GM12878 (cell line): ENCODE measurements at places on chromosomes 1 and 21.

- no peak overlapping the region for H3K27ac ChIP-seq
- no peaks in the 10 kb centered on the region for H3K36me3 ChIP-seq
- DNase-seq = no peak
- H3K4me3 ChIP-seq = no peak overlapping the region
Observed at GRCh38 chr1:87279966-87280535, 48.6 kb upstream of the LMO4 start.

DNA sequence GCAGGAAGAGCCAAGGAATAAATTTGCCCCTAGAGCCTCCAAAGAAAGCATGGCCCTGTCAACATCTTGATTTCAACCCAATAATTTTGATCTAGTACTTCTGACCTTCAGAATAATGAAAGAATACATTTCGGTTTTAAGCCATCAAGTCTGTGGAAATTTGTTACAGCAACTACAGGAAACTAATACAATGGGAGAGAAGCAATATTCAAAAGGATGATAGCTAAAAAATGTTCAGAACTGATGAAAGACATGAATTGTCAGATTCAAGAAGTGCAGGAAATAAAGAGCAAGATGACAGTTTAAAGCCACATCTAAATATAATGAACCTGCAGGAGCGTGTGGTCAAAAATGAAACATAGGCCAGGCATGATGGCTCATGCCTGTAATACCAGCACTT lies 24.8 kb upstream of the IFFO2 start:
- H3K36me3 ChIP-seq = no peaks in the 10 kb centered on the region
- H3K4me3 ChIP-seq = no peak overlapping the region
- no peaks in the 10 kb centered on the region for H3K4me1 ChIP-seq
- no peaks in the 10 kb centered on the region; the same call in 1 of the 2 replicates for H3K27me3 ChIP-seq
- no peak for DNase-seq

GRCh38 chr1:112537456-112537855 lies 28.7 kb downstream of the WNT2B start:
- H3K27ac ChIP-seq = no peak overlapping the region
- H3K4me1 ChIP-seq = no peaks in the 10 kb centered on the region
- H3K27me3 ChIP-seq = no peaks in the 10 kb centered on the region
- no peaks in the 10 kb centered on the region for H3K36me3 ChIP-seq
- DNase-seq = no peak

- no peak overlapping the region for H3K4me3 ChIP-seq
- H3K27me3 ChIP-seq = no peaks in the 10 kb centered on the region
- H3K27ac ChIP-seq = no peak overlapping the region
- no peaks in the 10 kb centered on the region for H3K36me3 ChIP-seq
- H3K4me1 ChIP-seq = no peaks in the 10 kb centered on the region
Observed at GRCh38 chr1:206882555-206882954, 14.7 kb upstream of the IL24 start.

DNA sequence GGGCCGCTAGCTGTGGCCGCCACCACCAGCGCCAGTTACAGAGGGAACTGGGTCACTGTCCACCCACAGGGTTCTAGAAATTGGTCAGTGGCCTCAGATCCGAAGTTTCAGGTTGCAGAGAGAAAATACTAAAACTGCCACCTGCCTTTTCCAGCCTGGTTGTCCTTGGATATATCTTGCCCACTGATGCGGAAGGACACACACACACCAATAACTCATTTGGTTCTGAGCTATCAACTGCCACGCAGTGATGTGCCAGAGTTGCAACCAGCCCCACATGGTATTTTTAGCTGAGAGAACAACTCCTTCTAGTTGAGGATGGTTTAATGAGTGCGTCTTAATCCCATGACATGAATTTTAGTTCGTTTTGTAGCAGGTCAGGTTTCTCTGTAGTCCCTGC lies 68.1 kb downstream of the SH3BGR start:
- no peak overlapping the region for H3K4me3 ChIP-seq
- no peak overlapping the region for H3K27ac ChIP-seq
- DNase-seq = no peak
- H3K4me1 ChIP-seq = no peaks in the 10 kb centered on the region
- no peaks in the 10 kb centered on the region for H3K27me3 ChIP-seq

DNA sequence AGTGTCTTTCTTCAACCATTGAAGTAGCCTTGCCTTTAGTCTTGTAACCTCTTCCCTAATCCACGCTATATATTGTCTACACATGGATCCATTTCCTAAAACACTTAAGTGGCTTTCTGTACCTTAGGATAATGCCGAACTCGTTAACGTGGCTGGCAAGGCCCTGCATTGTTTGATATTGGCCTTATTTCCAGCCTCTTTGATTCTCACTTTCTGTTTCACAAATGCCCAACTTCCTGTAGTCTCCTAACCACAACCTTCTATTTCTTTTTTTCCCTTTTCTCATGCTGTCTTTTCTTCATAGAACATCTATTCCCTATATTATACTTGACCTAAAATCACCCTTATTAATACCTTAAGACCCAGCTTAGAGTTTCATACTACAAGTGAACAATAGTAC lies 536.0 kb downstream of the LMO4 start:
- H3K4me3 ChIP-seq = no peak overlapping the region
- H3K36me3 ChIP-seq = no peaks in the 10 kb centered on the region
- H3K27me3 ChIP-seq = no peaks in the 10 kb centered on the region
- H3K4me1 ChIP-seq = no peaks in the 10 kb centered on the region
- no peak overlapping the region for H3K27ac ChIP-seq

GRCh38 chr1:217029281-217030157 lies 306.3 kb upstream of the ESRRG start:
- H3K4me3 ChIP-seq = no peak overlapping the region
- no peak overlapping the region for H3K27ac ChIP-seq
- H3K4me1 ChIP-seq = peaks cover 5% of the 10 kb centered on the region; the same call in 1 of the 2 replicates
- no peaks in the 10 kb centered on the region for H3K36me3 ChIP-seq
- H3K27me3 ChIP-seq = no peaks in the 10 kb centered on the region

- no peaks in the 10 kb centered on the region for H3K36me3 ChIP-seq
- no peaks in the 10 kb centered on the region for H3K27me3 ChIP-seq
- H3K27ac ChIP-seq = no peak overlapping the region
- H3K4me3 ChIP-seq = no peak overlapping the region
- H3K4me1 ChIP-seq = no peaks in the 10 kb centered on the region
- DNase-seq = no peak
Observed at GRCh38 chr1:239897458-239897857, 194.2 kb upstream of the FMN2 start.

DNA sequence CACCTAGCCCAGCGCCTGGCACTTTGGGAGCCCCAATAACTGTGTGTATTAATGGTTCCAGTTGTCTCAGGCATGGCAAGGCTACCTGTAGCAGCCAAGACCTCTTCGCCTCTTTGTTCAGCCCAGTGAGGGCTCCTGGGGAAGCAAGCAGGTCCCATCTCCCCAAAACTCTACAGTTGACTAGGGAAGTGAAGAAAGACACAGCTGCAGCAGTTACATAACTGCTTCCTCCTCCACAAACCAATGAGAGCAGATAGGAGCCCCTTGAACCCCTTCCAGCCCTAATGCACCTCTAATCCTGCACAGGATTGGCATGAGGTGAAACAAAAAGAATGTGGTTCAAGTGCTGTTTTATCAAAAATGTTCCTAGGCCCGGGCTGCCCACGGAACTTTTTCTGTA lies 100.5 kb downstream of the SYF2 start:
- H3K27me3 ChIP-seq = 0 out of 2 replicates have a peak, but pooled peaks cover 2% of the 10 kb centered on the region
- H3K4me3 ChIP-seq = no peak overlapping the region
- H3K4me1 ChIP-seq = peaks cover 16% of the 10 kb centered on the region

DNA sequence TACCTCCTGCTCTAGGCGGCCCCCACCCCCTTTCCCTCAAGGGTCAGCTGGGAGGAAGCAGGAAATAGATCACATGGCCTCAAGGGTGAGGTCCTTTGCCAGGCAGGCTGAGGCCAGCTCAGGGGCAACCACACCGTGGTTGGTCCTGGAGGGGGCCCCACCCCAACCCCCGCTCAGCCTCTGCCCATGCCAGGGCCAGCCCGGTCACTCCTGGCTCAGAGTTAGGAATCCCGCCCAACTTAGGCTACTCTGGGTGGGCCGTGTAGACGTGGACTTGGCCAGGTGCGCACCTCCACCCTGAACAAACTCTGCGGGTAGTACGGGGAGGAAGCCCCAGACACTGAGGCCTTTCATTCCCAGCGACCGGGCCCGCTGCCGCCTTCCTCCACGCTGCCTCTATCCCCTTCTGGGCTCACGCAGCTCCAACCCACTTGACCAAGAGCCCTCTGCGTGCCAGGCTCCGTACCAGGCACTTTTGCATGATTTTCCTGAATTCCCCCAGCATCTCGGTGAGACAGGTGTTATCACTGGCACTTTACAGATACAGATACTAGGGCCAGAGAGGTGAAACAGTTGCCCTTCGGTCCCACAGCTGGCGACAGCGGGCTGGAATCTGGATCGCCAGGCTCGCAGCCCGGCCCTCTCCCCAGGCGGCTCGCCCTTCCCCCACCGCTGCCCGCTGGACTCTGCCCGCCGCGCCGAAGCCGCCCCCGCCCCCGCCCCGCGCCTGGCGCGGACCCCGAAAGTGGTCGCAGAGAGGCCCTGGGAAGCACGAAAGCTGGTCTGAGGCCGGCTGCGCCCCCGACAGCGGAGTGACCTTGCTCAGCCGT lies 769 bp downstream of the GALE start:
- peaks cover 13% of the 10 kb centered on the region for H3K36me3 ChIP-seq
- H3K27ac ChIP-seq = peak overlapping the region; percentile 70
- no peaks in the 10 kb centered on the region for H3K27me3 ChIP-seq
- no peak for DNase-seq
- H3K4me3 ChIP-seq = peak overlapping the region; percentile 80

DNA sequence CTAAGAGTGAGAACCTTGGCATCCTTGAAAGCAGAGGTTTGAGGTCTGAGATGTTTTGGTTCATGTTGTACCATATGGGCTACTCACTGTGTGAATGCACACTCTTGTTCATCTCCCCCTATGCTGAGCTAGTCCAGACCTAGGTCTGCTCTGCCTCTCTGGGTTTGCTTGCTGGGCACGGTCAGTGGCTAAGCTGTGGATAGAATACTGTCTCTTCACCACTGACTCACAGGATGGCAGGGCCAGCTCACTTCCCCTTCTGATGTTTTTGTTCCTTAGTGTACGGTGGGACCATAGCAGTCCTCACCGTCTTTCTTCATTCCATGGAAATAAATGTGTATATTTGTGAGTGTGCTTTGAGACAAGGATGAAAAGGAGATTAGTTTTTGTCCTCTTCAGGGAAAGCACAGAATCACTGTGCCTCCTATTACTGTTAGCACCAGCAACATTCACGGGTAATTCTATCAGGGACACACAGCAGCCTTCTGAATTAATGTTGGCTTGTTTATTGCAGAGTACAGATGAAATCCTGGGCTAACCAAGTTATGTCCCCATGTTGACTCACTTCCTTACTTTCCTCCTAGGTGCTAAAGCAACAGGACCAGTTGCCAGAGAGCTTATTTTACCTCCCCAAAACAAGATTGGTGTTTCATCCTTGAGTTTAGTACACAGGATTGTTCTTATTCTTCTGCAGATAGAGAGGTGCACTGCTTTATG lies 56.9 kb upstream of the IVNS1ABP start:
- no peak for DNase-seq
- H3K27me3 ChIP-seq = no peaks in the 10 kb centered on the region
- no peak overlapping the region for H3K4me3 ChIP-seq
- H3K36me3 ChIP-seq = no peaks in the 10 kb centered on the region
- H3K27ac ChIP-seq = no peak overlapping the region

GRCh38 chr1:245062741-245063305 lies 92.0 kb upstream of the KIF26B start:
- H3K27ac ChIP-seq = no peak overlapping the region
- H3K4me1 ChIP-seq = no peaks in the 10 kb centered on the region
- no peak for DNase-seq
- no peaks in the 10 kb centered on the region for H3K36me3 ChIP-seq

- DNase-seq = no peak
- no peak overlapping the region for H3K4me3 ChIP-seq
- 0 out of 2 replicates have a peak, but pooled peaks cover 2% of the 10 kb centered on the region for H3K27me3 ChIP-seq
- H3K36me3 ChIP-seq = no peaks in the 10 kb centered on the region
Observed at GRCh38 chr1:180534214-180534613, 24.6 kb upstream of the OVAAL start.

- no peaks in the 10 kb centered on the region for H3K27me3 ChIP-seq
- H3K27ac ChIP-seq = no peak overlapping the region
- no peaks in the 10 kb centered on the region for H3K4me1 ChIP-seq
- no peaks in the 10 kb centered on the region for H3K36me3 ChIP-seq
Observed at GRCh38 chr1:119743308-119743707, 25.4 kb downstream of the HMGCS2 start.

DNA sequence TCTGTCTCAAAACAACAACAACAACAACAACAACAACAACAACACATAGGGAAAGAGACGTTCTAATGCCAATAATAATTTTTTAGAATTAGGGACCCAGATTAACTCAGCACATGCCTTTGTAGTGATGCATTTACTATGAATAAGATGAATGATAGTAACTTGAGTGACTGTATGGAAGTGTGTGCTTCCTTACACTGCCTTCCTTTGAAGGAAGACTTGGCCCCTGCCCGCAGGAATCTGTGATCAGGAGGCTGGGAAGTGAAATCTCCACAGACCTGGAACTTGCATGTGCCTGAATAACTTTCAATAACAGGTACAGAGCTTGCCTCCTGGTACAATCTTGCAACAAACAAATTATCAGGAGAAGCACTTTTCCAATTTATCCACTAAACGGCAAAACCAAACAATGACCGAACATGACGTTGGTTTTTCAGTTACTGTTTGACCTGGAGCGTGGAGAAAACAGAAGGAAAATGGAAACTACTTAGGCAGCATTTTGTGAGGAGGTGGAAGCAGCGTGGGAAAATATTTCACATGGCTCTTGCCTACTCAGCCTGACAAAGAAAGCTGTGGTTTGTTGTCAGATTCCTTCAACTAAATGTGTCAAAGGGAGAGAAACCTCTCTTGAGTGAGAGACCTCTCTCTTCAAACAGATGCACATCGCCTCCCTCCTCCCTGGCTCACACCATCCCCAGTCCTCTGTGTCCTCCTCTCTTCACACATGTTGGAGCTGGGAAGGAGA lies 10.1 kb upstream of the ABCA4 start:
- H3K27ac ChIP-seq = no peak overlapping the region
- H3K27me3 ChIP-seq = no peaks in the 10 kb centered on the region
- no peak overlapping the region for H3K4me3 ChIP-seq
- H3K36me3 ChIP-seq = no peaks in the 10 kb centered on the region
- DNase-seq = no peak
- no peaks in the 10 kb centered on the region for H3K4me1 ChIP-seq

DNA sequence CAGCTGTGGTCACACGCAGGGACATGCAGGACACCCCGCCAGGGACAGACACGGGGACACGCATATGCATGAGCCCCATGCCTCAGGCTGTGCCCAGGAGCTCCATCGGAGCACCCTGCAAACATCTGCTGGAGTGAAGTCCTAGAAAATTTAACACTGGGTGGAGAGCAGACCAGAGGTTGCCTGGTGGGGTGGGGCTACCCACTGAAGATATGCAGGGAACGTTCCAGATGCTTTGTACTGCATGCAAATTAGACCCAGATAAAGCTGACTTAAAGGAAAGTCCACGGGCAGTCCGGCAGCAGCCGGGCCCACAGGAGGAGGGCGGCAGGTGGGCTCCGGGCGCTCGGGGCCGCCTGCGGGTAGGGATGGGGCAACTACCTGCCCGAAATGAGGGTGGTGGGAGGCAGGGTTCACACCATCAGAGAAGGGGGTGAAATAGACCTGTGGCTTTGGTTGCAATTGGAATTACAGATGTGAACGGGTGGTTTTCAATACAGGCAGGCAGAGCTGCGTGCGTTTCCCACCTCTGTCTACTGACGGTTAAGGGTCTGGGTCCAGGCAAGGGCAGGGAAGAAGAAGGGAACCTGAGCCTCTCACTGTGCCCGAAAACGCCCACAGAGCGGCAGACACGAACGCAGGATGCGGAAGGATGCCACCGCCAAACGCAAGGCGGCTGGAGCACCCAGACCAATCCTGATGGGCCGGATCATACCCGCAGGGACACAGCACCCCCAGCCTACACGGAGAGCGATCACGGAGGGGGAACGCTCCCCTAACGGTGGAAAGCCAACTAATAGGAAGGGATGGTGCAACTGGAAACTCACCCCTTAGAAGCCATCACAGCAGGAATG lies 21.0 kb downstream of the CFAP74 start:
- H3K27ac ChIP-seq = no peak overlapping the region
- DNase-seq = no peak
- no peak overlapping the region for H3K4me3 ChIP-seq
- no peaks in the 10 kb centered on the region for H3K27me3 ChIP-seq
